ENCODE measurements at places on chromosomes 5 and 9. TPM values are rescaled to one million over a fixed set of nuclear protein-coding genes. Genes with fewer than 3 reads are reported as not detected.

DNA sequence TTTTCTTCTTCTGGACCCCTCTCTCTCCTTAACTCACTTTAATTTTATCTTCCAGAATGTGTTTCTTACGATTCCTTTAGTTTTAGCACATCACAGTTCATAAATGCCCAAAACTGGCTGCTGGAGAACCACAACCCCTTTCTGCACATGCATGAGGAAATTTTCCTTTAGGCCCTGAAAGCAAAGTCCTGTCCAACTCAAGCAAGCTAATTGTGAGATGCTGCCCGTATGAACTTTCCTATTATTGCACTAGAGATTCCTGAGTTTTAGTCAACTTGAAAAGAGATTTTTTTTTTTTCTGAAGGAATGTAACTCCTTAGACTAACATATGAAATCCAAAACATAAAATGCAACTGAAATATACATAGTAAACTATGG is 52.1 kb upstream of the DAB2 start:
- H3K4me1 ChIP-seq: peaks cover 4% of the 10 kb centered on the region
- no peak overlapping the region for H3K4me3 ChIP-seq
- no peak for DNase-seq
- no peaks in the 10 kb centered on the region for H3K27me3 ChIP-seq
- H3K27ac ChIP-seq: no peak overlapping the region

- no peaks in the 10 kb centered on the region for H3K36me3 ChIP-seq
- no peak overlapping the region for H3K4me3 ChIP-seq
- H3K4me1 ChIP-seq: peaks cover 9% of the 10 kb centered on the region
- DNase-seq: no peak
These were observed 72.7 kb downstream of the DPYSL3 start for GRCh38 chr5:147437161-147437596.

DNA sequence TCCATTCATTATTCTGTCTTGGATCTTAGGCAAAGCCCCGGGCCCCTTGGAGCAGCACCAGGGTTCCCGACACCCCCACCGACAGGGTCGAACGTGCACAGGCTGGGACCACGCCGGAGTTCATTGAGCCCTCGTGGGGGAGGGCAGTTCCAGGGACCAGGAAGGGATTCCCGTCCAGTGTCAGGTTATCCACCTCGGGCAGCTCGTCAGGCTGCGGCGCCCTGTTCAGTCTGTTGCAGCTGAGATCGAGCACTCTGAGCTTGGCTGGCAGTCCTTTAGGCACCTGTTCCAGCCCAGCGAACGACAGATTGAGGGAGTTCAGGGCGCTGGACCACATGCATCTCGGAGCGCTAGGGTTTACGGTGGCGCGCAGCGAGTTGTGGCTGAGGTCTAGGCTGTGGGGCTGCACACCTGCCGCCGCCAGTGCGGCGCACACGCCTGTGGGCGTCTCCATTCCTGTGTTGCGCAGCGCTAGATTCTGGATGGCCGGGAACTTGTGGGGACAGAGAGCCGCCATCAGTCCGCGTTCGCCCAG is 1.1 kb downstream of the CD14 start:
- H3K4me3 ChIP-seq: no peak overlapping the region
- no peaks in the 10 kb centered on the region for H3K4me1 ChIP-seq
- H3K27me3 ChIP-seq: peaks cover 4% of the 10 kb centered on the region
- H3K27ac ChIP-seq: no peak overlapping the region
- DNase-seq: no peak

GRCh38 chr9:111940697-111941096 is 44.1 kb downstream of the UGCG start:
- peaks cover 4% of the 10 kb centered on the region for H3K4me1 ChIP-seq
- H3K27ac ChIP-seq: no peak overlapping the region
- H3K36me3 ChIP-seq: no peaks in the 10 kb centered on the region
- H3K4me3 ChIP-seq: no peak overlapping the region

DNA sequence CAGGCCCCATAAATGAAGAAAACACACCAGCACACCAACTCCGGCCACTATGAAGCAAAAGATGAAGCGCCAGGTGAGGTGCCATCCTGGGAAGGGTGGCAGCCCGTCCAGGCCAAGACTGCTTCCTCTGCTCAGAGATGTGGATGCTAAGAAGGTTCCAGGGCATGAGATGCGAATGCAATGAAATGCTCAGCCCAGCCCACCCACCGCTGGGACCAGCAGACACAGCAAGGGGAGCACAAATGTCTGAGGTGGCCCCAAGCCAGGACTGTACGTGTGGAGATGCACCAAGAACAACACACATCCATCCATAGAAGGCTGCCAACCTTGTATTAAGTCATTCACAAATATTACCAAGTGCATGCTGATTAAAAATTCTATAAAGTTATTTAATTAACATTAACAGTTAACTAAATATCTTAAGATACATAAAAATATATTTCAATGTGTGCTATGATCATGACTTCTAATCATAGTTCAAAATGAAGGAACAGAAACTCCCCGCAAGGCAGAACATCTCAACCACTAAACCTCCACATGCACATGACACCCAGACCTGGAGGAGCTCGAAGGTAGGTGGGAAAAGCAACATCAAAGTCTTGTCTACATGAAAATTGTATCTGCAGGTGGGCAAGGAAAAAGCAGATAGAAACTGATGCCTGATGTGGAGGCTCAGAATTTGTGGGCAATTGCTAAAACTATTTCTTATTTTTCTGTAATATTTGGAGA is 43.7 kb downstream of the BICD2 start:
- no peak for DNase-seq
- H3K4me3 ChIP-seq: peak overlapping the region; percentile 20
- peaks cover 33% of the 10 kb centered on the region for H3K36me3 ChIP-seq

Gene GNA14
- 10.6 TPM for total RNA-seq

Gene PTGES
- 0.15 TPM for total RNA-seq

Gene RMND5B
- total RNA-seq: 70.4 TPM

Gene ARSI
- 3.8 TPM for total RNA-seq

Gene TXNDC8
- total RNA-seq: not detected

Gene ANKRD18B
- total RNA-seq: 0.41 TPM
